ENCODE measurements at places on chromosomes 1 and 21.

GRCh38 chr1:155978973-155979429, 654 bp upstream of the ARHGEF2 start:
- no peak for DNase-seq

- DNase-seq = no peak
Observed at GRCh38 chr1:247291161-247291560, 35.3 kb downstream of the VN1R5 start.

DNA sequence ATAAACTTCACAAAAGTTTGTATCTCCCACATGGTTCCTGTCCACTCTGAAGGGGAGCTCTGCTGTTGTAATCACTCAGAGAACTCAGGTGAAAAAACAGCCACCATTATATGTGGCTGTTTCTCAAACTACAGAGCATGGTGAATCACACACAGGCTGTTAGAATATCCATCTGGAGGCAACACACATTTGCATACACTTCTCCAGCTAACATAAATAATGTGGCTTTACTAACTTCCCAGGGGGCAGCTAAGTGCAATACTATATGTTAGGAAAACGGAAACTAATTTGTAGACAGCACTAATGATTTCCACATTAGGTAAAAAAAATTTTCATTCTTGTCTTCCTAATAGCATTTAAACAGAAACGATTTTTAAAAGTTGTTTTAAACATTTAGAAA, 49.3 kb downstream of the PTGFR start:
- DNase-seq = no peak

DNA sequence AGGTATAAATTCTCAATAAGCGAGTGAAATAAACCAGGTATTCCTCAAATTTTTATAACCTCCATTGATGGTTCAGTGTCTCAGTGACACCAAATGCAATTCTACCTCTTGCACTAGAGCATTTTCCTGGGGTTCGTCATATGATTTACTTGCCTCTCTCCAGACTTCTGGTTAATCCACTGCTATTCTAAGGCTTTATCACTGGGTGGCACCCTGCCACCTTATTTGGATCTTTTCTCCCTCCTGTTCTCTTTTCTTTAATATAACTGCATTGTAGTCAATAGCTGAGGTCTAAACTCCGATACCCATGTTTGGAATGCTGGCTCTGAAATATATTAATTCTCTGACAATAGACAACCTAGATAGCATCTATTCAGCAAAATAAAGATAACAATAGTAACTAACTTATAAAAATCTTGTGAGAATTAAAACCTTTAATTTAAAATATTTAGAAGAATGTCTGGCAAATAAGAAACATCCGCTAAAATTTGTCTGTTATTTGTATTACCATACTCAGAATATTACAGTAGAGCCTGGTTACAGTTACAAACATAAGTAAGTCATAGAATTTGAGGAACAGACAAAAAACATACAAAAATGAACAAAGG, 436.4 kb downstream of the PLA2G4A start:
- DNase-seq = no peak

- no peak for DNase-seq
Observed at GRCh38 chr1:12475530-12475934, 142.5 kb downstream of the DHRS3 start.

All from activated CD4-positive, alpha-beta T cell treated with anti-CD3 and anti-CD28 coated beads, Interleukin-2, amount 50 U/mL, for 4 hours (primary cell).